Osteocyte (in vitro differentiated cells): ENCODE measurements at places on chromosomes 4 and X.

GRCh38 chrX:82127228-82128123, 925.6 kb downstream of the SH3BGRL start:
- no peaks in the 10 kb centered on the region for H3K27me3 ChIP-seq
- no peak overlapping the region for H3K27ac ChIP-seq
- no peak for DNase-seq
- no peaks in the 10 kb centered on the region for H3K4me1 ChIP-seq
- H3K36me3 ChIP-seq = no peaks in the 10 kb centered on the region

- no peak overlapping the region for H3K4me3 ChIP-seq
- no peaks in the 10 kb centered on the region for H3K36me3 ChIP-seq
- peak overlapping the region; percentile 51 for H3K27ac ChIP-seq
- DNase-seq = no peak
Measured at GRCh38 chr4:20194123-20195013, 57.3 kb upstream of the SLIT2 start.

- H3K4me1 ChIP-seq = no peaks in the 10 kb centered on the region
- H3K27ac ChIP-seq = no peak overlapping the region
- no peak overlapping the region for H3K4me3 ChIP-seq
- no peaks in the 10 kb centered on the region for H3K36me3 ChIP-seq
- H3K27me3 ChIP-seq = no peaks in the 10 kb centered on the region
- no peak for DNase-seq
Measured at GRCh38 chrX:88437563-88437962, 309.5 kb upstream of the CPXCR1 start.

- H3K27ac ChIP-seq = no peak overlapping the region
- no peak for DNase-seq
- no peaks in the 10 kb centered on the region for H3K4me1 ChIP-seq
- H3K36me3 ChIP-seq = no peaks in the 10 kb centered on the region
Measured at GRCh38 chr4:120816296-120816965, 106.1 kb downstream of the PRDM5 start.

- H3K27ac ChIP-seq = no peak overlapping the region
- no peak for DNase-seq
- H3K4me3 ChIP-seq = no peak overlapping the region
- H3K4me1 ChIP-seq = peaks cover 3% of the 10 kb centered on the region
- peaks cover 5% of the 10 kb centered on the region for H3K27me3 ChIP-seq
Measured at GRCh38 chr4:57351731-57352130, 241.5 kb upstream of the IGFBP7 start.

- no peak overlapping the region for H3K27ac ChIP-seq
- H3K4me3 ChIP-seq = no peak overlapping the region
- H3K4me1 ChIP-seq = no peaks in the 10 kb centered on the region
- H3K36me3 ChIP-seq = no peaks in the 10 kb centered on the region
Measured at GRCh38 chrX:35382966-35383365, 415.2 kb upstream of the MAGEB16 start.

- DNase-seq = no peak
- H3K4me3 ChIP-seq = no peak overlapping the region
- no peak overlapping the region for H3K27ac ChIP-seq
- peaks cover 31% of the 10 kb centered on the region for H3K36me3 ChIP-seq
Measured at GRCh38 chr4:183303301-183303700, 16.8 kb downstream of the CLDN22 start.
